Choroid plexus epithelial cell (primary cell): ENCODE measurements at places on chromosomes 13 and 19.

- DNase-seq = no peak
Observed at GRCh38 chr13:97136418-97136817, 85.7 kb upstream of the MBNL2 start.

DNA sequence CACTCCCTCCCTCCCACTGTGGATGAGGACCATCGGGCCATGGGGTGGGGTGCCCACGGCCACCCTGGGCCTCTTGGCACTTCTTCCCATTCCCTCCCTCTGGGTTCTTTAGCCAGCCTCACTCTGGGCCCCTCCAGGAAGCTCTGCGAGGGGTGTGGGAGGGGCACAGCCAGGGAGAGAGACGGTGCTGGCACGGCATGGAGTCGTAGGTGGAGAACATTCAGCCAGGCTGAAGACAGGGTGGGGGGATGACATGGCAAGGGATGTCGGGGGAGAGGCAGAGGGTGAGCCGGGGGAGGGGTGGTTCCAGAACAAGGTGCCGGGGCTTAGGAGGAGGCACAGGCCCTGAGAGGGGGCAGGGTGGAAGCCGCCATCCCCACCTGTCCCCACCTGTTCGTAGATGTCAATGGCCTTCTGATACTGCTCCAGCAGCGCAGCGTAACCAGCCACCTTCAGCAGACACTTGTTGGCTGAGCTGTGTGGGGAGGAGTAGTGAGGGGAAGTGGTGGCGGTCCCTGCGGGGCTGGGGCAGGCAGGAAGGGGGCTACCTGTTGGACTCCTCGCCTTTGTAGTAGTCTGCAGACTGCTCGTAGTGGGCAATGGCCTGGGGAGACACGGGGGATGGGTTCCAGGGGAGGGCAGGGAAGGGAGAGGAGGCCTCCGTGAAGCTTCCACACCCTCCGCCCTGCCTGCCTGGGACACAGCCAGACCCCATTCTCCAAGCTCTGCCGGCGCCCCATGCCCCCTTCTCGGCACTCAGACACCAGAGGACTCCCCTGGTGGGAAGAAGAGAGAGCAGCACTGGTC is 8.8 kb upstream of the KPTN start:
- no peak for DNase-seq

GRCh38 chr13:100443998-100444328 is 144.6 kb downstream of the GGACT start:
- no peak for DNase-seq

DNA sequence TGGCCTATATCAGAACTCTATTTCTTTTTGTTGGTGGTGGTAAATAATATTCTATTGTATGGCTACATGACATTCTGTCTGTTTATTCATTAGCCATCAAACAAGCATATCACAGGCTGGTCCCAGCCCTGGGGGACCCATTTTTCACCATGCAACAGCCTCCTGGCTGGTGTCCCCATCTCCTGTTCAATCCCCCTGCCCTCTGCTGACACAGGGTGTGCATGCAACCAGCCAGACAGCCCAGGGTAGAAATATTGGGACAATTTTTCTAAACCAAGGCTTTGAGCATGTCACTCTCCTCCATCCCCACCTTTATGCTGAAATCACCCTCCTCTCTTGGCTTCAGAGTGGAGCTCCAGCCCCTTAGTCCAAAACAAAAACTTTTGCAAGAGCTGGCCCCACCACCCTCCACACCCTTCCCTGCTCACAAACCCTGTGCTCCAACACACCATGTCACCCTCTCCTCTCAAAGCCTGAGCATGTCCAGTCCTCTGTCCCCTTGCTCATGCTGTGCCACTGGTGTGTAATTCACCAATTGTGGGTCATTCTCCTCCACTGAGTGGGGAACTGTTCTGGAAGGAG is 153.0 kb upstream of the UQCRFS1 start:
- DNase-seq = no peak

DNA sequence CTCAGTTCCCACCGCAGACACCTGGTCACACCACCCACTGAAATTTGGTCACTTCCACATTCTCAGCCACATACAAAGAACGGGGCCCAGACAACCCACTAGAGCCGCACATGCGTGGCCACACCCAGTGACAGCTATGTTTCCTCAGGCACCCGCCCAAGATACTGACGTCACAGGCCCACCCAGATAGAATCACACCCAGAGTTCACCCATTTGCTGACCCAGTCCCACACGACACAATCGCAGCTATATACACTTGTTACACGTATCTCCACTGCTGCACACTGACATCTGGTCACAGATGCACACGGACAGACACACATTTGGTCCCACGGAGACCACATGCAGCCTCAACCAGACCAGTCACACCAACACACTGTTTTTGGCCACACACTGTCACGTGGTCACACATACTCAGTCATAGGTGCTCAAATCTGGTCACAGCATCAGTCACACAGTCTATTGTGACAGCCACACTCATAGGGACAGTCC is 2.9 kb downstream of the NUMBL start:
- peak; percentile 47 for DNase-seq

DNA sequence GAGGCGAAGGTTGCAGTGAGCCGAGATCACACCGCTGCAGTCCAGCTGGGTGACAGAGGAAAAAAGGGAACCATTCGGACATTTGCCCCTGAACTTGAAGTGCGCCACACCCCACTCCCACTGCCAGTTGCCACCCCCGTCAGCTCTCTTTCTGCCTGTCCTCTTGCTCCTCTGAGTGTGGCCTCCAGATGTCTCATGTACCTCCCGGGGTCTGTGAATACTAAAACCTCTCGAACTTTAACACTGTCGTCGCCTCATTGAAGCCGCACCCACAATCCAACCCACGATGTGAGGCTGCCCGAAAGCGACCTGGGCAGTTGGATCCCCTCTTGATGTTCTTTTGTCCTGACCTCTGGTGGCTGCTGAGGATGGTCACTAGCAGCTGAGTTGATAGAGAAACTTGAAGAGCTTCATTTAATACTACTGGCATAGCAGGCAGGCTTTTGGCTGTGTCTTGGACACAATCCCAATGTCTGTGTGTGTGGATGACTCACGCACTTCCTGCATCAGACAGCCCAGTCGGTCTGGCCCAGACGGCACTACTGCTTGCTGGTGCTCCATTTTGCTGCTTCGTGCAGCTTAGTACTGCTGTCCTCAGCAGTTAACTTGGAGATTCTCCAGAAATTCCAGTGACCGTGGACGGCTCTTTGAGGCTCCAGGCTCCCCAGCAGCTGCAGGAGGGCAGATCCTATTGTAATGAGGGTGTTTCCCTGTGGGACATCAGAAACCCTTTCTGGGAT is 4.2 kb downstream of the FPR3 start:
- DNase-seq = peak; percentile 100

DNA sequence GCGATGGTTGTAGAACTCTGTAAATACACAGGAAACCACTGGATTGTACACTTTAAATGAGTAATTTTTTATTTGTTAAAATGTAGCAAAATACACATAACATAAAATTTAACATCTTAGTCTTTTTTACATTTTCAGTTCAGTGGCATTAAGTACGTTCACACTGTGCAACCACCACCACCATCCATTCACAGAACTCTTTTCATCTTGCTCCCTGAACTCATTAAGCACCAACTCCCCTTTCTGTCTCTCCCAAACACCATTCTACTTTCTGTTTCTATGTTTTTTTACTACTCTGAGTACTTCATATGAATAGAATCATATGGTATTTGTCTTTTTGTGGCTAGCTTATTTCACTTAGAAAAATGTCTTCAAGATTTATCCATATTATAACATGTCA is 2.7 kb upstream of the UBL3 start:
- no peak for DNase-seq

GRCh38 chr13:34258646-34259386 is 440.9 kb downstream of the RFC3 start:
- peak; percentile 26 for DNase-seq

DNA sequence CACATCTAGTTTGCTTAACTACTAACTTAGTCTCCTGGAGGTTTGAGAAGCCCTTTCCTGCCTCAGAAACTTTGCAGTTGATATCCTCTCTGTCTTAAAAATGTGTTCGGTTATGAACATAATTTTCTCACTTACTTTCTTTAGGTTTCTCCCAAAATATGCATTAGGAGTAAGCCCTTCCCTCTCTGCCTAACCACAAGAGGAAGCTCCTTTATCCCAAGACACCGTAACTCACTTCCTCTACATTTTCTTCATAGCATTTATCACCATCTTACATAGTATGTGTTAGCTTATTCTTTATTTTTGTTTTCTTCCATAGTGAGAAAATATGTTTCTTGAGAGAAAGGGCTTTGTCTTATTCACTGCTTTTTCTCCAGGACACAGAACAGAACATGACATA is 952.5 kb upstream of the ATXN8OS start:
- DNase-seq = no peak

DNA sequence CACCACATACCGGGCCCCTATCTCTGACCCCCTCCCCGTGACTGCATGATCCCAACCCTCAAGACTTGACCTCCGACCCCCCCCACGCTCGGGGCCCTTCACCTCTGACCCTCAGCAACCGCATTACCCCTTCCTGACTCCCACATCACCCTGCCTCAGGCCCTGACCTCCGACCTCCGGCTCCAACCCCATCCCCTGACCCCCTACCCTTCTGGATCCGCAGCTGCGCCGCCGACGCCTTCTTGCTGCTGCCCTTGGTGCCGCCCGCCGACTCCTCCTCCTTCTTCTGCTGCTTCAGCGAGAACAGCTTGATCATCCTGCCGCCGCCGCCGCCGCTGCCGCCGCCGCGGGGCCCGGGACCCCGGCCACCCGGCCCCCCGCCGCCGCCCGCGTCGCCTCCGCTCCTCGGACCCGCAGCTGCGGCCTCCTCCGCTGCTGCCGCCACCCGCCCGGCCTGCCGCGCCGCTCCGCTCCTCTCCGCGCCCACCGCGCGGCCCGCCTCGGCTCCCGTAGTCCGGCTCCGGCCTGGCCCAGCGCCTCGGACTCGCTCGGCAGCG is at the start of gene UBE2M:
TSS of gene UBE2M (minus strand) at position 546 of the 557 bp plus-strand sequence. CDS start at position 316, 230 bp downstream.
- peak; percentile 64 for DNase-seq
